ENCODE measurements at places on chromosomes 4 and X.
A peak's percentile ranks its signal among the peaks of the same experiment; 100 is the strongest.

DNA sequence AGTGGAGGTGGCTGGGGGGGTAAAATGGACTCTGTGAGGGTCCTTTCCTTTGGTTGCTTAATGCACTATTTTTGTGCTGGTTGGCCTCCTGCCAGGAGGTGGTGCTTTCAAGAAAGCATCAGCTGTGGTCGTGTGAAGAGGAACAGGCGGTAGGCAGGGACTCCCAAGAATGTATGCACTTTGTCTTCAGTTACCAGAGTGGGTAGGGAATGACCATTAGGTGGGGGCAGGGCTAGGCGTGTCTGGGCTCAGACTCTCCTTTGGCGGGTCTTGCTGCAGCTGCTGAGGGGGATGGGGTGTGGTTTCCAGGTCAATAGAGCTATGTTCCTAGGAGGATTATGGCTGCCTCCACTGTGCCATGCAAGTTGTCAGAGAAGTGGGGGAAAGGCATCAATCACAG, 509.0 kb downstream of the PCDH19 start:
- DNase-seq = no peak

- no peak for DNase-seq
These were observed 512.3 kb downstream of the FAT4 start for GRCh38 chr4:125826801-125827695.

GRCh38 chr4:25161593-25161950, 1.3 kb upstream of the SEPSECS start:
- no peak for DNase-seq

DNA sequence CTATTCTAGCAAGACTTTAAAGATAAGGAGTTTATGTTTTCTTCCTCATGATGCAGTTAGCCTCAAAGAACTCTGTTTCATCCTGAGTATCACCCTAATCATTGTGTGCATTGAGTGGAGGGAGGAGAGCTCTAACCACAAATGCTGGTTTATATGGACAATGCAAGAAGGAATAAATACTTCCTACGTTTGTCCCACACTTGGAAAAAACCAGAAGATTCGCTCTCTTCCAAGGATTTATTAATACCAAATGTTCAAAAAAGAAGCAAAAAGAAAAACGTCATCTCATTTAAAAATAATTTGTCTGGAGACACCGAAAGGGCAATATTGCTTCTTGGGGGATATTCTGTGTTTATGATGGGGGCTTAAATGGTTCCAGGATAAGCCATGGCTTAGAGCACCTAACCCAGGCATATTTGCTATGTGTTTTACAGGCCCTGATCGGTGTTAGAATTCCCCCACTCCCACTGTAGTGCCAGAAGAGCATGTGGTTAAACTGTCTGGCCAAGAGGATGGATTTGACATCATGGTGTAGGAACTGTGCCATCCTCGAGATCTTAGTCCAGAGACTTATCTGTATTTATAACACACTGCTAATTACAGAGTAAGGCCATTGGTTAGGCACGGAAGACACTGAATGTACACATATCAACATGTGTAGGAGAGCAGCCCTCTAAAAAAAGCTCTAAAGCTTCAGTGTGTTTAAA, 227.2 kb downstream of the ANK2 start:
- no peak for DNase-seq

GRCh38 chrX:132833373-132833772, 125.1 kb downstream of the HS6ST2 start:
- DNase-seq = no peak

DNA sequence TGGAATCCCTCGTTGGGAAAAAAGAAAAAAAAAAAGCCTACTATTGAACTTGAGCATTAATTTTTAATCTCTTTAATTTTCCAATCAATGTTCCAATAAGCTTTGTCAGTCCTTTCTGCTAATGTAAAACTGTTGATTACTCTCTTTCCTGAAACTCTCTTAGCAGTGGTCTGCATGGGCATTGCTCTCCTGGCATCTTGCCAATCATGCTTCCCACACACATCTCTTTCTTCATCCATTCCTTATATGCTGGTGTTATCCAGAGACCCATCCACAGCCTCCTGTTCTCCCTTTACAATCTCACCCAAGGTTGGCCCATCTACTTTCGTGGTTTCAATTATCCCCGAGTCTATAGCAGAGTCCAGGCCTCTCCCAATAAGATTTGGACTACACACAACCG, 31.8 kb upstream of the KCNE5 start:
- no peak for DNase-seq

GRCh38 chr4:174689618-174690017, 139.4 kb downstream of the GLRA3 start:
- no peak for DNase-seq

DNA sequence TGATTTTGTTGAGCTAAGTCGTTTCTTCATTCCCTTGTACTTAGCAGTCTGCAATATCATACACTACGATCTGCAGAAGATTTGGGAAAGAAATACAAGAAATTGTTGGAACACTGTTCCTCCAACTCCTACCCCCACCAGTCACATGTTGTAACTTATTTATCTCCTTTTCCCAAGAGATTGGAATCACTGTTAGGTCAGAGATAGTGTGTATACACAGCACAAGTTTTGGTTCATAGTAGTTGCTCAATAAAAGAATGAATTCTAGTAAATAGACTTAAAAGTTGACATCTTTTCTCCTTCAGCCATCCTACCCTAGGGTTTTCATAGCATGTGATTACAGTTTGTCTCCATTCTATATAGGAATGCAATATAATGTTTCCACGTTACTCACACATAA, 68.8 kb downstream of the ARFIP1 start:
- no peak for DNase-seq

DNA sequence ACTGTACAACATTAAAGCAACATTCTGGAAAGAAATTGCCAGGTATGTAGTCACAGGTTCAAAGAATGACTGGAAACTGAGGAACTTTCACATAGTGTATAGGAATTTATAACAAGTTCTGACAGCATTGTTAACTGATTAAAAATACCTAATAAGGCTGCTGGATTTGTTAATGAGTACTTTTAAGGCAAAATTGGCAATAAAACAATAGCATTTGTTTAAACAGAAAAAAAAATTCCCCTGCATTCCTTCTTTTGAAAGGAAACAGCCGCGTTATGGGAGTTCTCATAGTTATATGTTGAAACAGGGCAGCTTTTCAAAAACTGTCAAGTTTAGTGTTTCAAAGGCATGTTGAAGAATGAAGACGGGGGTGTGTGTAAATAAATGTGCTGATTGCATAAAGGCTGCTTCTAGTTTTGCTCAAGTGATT, 282.5 kb upstream of the FAT1 start:
- no peak for DNase-seq

DNA sequence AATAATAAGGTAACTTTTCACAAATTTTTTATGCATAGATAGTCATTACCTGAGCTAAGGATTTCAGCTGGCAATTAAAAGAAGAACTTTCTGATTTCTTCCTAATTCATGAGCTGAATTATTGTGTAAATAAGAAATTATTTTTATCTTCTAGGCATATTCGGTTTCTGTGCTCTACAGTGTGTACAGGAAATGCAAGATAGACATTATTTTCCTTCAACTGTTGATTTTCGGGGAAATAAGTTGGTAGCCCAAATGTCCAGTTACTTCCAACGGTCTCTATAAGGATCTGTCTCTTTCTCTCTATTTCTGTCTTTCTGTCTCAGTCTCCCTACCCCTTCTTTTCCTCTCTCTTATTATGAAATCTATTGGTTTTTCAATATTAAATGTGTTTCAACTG, 137.3 kb upstream of the CLNK start:
- DNase-seq = no peak

- DNase-seq = no peak
These were observed 2342.1 kb downstream of the PCDH7 start for GRCh38 chr4:33062155-33062806.

GRCh38 chrX:9746148-9746888, 19.3 kb downstream of the GPR143 start:
- no peak for DNase-seq

GRCh38 chrX:54479136-54480111, 16.6 kb downstream of the FGD1 start:
- no peak for DNase-seq

GRCh38 chrX:29478336-29479069, 736.9 kb upstream of the MAGEB2 start:
- DNase-seq = peak; percentile 14

- DNase-seq = no peak
These were observed 52.2 kb upstream of the PAGE5 start for GRCh38 chrX:55167901-55168300.

DNA sequence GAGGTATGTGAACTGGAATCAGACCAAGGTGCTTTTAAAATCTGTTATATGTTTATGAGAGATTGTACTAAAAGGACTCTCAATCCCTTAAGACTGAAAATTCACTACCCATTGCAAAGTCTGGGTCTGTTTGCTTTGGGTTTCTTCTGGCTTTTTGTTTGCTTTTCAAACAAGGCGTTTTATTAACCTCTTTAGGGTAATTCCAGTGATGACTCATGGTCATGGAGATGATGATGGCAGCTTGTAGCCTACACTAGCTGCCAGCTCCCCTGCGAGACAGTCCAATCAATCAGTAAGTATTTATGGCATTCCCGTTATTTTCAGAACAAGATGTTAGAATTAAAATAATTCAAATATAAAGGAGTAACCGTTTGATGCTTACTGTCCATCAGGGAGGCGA, 643.8 kb upstream of the FTHL17 start:
- no peak for DNase-seq

DNA sequence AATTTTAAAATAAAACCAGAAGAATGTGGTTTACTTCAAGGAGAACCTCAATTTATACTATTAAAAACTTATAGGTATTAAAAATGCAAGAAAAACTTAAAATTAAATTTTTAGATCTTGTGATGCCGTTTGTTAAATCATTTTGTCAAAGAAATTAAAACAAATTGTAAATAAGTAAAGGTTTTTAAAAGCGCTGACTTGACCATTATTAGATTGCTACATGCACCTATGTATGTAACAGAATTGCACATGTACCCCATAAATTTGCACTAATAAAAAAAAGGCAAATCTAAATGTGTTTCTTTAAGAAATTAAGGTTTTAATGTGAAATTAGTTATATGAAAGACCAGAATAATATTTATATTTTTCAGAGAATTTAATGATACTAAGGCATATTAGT, 156.1 kb downstream of the LARP7 start:
- DNase-seq = no peak

- DNase-seq = no peak
These were observed 623.5 kb upstream of the NR3C2 start for GRCh38 chr4:149065753-149066152.

DNA sequence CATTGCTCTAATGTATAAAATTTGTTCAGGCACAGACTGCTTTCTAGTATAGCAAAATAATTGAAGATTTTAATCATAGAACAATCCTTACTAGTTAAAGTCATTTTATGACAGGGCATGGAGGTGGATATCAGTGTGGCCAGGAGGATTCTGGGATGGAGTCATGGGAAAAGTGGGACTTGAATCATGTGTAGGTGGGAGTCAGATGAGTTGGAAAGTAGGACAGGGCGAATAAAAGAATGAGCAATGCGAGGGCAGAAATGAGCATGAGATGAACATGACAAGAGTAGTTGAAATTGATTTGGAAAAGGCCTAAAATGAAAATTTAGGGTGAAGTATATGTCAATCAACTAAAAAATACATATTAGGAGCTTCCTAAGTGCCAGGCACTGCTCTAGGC, 7.2 kb upstream of the SDAD1 start:
- DNase-seq = no peak

DNA sequence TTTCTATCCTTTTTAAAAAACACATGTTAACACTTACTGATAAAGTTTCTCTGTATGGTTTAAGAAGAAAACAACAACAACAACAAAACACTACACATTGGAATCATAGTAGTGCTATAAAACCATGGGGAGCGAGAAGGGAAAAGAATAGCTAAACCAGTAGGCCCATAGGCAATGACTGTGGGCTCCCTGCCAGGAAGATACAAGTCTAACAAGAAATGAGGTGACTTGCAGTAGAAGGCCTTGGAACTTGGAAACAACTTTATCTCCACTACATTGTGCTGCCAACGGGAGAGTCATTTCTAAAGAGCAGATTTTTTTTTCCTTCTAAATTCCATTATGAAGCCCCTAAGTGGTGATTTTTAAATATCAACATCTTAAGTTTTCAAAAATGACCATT, 78.0 kb downstream of the GPC4 start:
- DNase-seq = no peak

DNA sequence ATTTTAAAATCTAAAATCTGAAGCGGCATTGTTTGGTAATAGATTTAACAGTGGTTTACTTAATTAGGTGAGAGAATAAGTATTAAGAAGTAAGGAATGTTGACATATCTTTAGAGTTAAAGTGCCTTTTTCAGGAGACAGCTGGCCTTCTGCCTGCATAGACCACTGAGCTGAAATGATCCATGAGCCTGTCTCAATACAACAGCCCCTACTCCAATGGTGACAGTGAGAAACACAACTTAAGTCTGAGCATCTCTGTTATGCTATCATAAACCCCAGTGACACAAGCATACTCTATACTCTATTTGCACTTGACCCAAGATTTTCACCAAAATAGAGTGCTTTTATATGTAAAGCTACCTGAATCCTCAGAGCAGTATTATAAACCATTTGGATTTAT, 137.9 kb downstream of the GRIA2 start:
- DNase-seq = no peak

DNA sequence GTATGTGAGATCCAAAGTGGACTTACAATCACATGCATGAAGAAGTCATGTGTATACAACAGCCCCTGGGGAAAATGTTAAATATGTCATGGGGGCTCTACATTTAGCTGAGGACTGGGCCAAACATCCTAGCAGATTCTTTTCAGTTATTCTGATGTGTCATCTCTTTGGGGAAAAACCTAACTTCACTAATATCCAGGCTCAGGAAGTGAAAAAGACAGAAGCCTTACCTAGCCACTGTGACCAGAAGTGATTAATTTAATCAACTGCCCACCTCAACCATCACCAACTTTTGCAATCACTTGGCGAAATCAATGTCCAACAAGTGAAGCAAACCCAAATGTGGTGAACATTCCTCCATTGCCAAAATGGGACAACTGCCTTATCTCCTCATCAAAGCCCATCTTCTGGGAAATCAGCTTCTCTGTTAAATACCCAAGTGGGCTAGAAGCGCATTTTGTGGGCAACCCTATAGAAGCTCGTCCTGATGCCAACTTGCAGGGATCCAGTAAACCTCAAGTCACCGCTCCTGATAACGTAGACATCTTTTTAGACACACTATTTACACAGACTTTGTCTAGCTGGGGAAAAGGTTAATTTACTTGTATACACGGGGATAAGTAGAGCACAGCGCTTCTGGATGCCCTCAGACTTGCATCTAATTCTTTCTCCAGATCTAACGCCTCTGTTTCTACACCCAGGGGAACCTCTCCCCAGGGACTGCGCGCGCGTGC, 1.4 kb upstream of the HHIP start:
- no peak for DNase-seq

DNA sequence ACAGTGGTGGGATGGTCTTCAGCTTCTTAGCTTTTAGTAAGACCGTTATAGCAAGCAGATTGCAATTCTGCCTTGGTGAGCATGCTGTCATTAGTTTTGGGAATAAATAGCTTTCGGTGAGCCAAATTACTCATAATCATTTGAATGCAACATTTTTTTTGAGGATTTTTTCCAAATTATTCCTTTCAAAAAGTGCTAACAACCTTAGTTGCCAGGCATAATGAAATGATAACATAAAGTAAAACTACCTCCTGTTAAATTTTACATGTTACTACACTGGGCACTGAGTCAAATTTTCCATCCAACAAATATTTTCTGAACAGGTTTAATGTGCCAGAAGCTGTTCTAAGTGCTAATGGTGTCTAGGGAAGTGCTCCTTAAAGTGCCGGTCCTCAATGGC, 15.8 kb upstream of the NPFFR2 start:
- DNase-seq = no peak

All from NCI-H187 treated with DMSO at 0.1 percent for 48 hours (cell line).